ENCODE measurements at places on chromosomes 7 and 10. TPM values are rescaled to one million over a fixed set of nuclear protein-coding genes. Genes with fewer than 3 reads are reported as not detected.

GRCh38 chr7:45881759-45882464 is 6.4 kb upstream of the IGFBP1 start:
- no peak for DNase-seq

HGF gene
- 57.1 TPM for total RNA-seq

- DNase-seq, result no peak
These were observed 150.4 kb upstream of the SMIM30 start for GRCh38 chr7:113268757-113269156.

DNA sequence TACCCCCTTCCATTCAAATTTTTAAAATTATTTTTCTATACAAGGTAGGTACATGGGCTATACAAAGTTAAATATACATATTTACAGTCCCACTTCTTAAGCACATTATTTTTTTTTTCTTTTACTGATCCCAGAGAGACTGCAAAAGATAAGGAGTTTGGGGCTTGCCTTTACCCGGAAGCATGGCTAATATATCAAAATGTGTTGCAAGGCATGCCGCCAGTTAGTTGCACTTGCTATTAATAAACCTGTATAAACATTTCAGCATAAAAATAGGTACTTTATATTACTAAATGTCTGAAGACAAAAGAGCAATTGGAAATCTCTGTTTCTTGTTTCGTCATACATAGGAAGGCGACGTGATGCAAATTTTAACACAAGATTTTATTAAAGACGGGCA is 21.5 kb upstream of the PDLIM1 start:
- no peak for DNase-seq

TMEM139 gene
- total RNA-seq, result 0.72 TPM

COL13A1 gene
- 18.3 TPM for total RNA-seq

DNA sequence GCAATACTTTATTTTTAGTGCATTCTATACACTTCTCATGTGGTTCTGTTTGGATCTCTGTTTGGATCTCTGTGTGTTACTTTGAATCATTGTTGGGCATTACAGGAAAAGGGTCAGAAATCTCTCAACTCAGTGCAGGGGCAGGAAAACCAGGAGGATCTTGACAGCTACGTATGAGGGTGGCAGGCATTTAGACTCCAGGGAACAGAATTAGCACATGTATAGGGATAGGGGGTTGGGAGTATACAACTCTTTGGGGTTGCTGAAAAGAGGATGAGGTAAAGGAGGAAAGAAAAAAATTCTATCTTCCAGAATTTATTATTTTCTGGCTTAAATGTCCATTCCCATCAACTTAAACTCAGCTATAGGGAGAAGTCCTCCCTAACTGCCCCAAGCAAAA is 59.4 kb upstream of the MKI67 start:
- DNase-seq, result no peak

JAKMIP3 gene
- total RNA-seq, result 0.72 TPM

DNA sequence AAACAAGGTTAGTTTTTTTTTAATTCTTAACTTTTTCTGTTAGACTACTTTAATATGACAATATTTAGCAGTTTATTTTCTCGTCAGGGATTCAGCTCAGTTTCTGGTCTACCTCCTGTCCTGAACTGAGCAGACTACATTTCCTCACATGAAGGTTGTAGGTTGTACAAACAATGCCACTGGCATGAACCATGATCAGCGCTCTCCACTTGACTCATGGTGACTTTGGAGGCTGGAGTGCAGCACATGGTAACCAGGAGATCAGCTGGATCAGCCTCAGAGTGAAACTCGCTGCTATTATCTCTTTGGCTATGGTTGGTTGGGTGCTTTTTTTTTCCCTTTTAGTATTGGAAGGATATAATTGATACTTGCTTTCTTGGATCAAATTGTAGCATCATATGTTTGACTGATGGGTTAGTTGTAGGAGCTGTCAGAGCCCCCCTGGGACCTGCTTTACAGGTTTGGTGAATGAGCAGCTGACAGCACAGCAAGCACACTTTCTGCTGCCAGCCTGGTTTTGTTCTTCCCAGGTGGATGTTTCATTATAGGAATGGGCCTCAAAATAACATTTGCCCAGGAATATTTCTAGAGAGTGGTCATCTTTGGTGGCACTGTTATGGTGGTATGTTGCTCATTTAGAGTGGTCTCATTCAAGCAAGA is 556.4 kb downstream of the AUTS2 start:
- no peak for DNase-seq

DNA sequence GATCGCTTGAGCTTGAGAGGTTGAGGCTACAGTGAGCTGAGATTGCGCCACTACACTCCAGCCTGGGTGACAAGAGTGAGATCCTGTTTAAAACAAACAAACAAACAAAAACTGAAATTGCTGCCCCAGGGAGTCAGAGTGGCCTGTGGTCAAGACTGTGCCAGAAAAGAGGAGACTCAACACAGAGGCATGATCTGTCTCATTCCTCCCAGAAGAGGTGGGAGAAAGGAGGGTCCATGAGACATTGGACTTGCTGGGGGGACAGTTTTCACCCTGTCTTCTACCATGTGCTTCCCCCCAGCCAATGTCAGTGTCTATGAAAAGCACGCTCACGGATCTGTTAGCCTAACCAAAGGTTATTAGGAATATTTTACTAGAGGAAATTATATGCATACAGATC is 3.2 kb downstream of the ZNF853 start:
- DNase-seq, result no peak

DNA sequence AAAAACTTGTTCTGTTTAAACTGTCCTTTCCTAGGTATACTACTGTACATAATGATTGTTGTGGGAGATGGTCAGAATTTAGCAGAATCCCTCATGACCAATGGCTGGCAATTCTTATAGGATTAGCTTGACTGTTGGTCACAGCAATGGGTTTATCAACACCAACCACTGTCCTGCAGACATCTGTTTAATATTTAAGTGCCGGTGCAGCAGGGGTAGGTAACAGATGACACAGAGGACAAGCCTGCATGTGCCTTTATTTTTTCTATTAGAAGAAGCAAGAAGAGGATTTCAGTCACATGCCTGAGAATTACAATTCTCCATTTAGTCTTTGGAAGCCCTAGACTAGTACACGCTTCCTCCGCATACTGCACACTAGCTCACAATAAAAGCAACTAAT is 48.4 kb downstream of the CCDC6 start:
- DNase-seq, result no peak

DENND2A gene
- total RNA-seq, result 6.3 TPM

GSAP gene
- 9.9 TPM for total RNA-seq

All from umbilical cord (tissue), 2 donors.